ENCODE measurements at places on chromosomes 7 and 10.

DNA sequence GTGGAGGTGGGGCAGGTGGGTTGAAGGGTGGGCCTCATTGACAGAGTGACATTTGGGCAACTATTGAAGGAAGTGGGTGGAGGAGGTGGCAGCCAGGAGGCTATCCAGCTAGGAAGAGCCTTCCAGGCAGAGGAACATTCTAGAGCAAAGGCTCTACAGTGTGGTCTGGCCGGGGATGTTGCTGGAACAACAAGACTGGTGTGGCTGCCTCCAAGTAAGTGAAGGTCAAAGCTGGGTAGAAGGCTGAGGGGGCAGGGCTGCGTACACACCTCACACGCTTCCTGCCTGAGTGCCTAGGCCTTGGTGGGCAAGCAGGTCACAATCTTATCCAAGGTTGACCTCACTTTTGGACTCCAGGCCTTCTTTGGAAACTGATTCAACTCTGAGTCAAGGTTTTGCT lies 6.6 kb downstream of the CPA1 start:
- no peak for DNase-seq

GRCh38 chr7:84145892-84146291 lies 48.7 kb downstream of the SEMA3A start:
- DNase-seq, result no peak

DNA sequence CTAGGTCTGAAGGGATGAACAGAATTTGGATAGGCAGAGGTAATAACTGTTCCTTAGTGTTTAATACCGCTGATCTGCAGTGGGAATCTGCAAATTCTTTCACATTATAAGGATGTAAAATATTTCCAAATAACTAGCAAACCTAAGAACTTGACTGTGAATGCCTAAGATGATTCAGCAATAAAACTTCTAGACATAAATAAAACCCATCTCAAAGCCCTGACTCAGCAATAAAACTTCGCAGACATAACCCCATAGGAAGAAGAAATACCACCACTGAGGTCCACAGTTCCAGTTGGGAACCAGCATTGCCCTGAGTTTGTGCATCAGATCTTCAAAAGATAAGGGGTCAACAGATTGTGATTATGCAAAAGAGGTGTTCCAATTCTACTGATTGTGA lies 354.2 kb downstream of the GFRA1 start:
- DNase-seq, result no peak

DNA sequence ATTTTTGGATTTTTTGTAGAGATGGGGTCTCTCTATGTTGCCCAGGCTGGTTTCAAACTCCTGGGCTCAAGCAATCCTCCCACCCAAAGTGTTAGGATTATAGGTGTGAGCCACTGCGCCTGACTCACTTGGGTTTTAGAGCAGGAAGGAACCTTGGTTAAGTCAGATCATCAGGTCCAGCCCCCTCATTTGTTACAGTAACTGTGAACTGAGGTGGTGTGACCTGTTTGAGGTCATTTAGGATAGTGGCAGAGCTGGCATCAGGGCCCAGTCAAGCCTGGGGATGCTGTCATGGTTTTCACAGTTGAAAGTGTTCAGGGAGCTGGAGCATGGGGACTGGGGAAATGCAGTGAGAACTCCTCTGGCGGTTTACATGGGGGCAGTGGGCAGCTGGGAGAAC lies 159.6 kb downstream of the TAX1BP1 start:
- DNase-seq, result no peak

GRCh38 chr10:123043409-123043925 lies 34.7 kb downstream of the ACADSB start:
- peak; percentile 40 for DNase-seq

DNA sequence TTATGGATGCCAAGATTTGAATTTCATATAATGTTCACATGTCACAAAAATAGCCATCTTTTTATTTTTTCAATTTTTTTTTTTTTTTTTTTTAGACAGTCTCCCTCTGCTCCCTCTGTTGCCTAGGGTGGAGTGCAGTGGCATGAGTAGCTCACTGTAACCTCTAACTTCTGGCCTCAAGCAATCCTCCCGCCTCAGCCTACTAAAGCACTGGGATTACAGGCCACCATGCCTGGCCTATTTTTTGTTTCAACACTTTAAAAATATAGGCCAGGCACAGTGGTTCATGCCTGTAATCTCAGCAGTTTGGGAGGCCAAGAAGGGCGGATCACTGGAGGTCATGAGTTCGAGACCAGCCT lies 246.3 kb downstream of the SKIDA1 start:
- no peak for DNase-seq

- no peak for DNase-seq
These were observed 184.8 kb upstream of the GALNT17 start for GRCh38 chr7:70947181-70947580.

GRCh38 chr10:45001381-45002148 lies 842 bp downstream of the ZNF22 start:
- DNase-seq, result peak; percentile 77

DNA sequence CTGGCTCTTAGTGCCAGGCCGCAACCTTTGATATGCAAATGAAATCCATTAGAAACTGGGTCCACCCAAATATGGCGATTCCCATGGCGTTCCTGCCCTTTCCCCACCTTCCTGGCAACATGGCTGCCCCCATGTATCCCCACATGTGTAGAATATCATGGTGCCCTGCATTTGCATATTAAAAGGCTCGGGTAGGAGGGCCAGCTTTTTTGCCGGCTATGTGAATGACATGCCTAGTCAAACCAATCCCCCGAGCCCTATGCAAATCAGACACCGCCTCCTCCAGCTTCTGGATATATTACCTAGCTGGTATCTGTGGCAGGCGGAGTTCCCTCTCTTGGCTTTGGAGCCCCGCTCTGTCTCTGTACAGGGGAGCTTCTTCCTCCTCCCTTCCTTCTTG lies 18.3 kb downstream of the MMS19 start:
- no peak for DNase-seq

DNA sequence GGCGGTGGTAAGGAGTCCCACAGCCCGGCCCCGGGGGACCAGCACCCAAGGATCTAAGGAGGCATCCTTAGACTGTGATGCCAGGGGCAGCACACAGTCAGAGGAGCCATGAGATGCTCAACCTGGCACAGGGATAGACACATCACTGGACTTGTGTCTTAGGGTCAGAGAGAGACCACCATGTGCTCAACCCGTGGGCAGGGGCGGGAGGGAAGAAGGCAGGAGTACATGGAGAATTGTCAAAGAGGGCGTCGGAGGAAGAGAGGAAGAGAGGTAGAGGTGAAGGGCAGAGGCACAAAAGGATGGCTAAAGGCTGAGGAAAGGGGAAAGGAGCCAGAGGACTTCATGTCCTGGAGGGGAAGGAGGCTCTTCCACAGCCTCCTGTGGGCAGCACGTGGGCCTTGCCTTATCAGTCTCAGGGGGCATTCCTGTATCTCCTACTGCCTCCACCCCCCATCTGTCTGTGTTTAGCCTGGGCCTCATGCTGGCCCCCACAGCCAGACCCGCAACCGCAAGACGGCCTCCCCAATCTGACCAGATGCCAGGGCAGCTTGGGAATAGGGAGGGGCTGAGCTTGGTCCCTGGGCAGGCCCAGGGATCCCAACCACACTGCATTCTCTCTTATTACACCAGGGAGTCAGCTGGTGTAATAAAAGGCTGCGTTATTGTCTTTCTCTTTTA lies 2.2 kb downstream of the ADCY1 start:
- no peak for DNase-seq

- no peak for DNase-seq
These were observed 39.1 kb downstream of the GOLGA7B start for GRCh38 chr10:97888641-97889262.

DNA sequence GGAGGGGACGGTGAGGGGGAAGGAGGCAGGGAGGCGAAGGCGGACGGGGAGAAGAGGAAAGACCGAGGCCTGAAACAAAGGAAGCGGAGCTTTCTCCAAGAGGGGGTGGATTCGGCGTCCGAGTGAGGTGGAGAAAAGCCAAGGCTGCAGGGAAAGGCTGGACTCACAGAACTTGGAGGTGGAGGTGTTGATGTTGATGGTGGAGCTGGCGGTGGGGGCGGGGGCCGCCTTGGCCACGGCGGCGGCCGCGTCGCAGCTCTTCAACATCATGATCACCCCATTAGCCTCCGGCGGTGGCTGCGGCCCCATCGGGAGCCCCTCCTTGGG lies 578 bp downstream of the CACUL1 start:
- DNase-seq, result no peak

- DNase-seq, result no peak
These were observed 105.8 kb upstream of the NFE2L3 start for GRCh38 chr7:26046150-26046549.

DNA sequence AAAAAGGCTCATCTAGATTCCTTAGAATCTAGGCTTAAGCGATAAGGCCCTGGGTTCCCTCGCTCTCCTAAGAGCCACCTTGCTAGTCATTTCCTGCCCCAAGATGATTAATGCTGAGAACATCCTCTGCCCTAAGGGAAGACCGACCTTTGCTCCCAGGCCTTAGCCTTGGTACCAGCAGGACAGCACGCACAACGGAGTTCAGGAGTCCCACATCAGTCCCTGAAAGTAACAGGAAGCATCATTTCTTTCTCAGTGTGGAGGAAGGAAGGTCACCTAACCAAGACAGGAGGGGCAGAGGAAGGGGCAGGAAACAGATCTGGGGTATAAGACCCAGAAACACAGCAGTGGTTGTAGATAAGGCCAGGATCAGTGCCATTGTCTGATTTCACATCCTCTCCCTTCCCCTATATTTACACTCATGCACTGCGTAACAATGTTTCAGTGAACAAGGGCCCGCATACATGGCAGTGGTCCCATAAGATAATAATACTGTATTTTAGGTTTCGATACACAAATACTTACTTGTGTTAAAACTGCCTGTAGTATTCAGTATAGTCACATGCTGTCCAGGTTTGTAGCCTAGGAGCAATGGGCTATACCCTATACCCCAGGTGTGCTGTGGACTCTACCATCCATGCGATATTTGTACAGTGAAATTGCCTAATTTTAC lies 8.1 kb upstream of the FAM107B start:
- no peak for DNase-seq

DNA sequence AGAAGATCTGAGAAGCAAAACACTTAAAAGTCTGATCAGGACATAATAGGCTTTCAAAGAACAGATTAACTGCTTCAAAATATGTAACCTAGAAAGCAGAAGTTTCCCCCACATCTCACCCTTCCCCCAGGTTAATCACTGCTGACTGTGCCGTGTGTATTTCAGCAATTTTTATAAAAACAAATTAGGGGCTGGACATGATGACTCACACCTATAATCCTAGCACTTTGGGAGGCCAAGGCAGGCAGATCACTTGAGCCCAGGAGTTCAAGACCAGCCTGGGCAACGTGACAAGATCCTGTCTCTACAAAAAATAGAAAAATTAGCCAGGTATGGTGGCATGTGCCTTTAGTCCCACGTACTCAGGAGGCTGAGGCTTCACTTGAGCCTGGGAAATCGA lies 67.6 kb upstream of the GATA3 start:
- DNase-seq, result no peak

DNA sequence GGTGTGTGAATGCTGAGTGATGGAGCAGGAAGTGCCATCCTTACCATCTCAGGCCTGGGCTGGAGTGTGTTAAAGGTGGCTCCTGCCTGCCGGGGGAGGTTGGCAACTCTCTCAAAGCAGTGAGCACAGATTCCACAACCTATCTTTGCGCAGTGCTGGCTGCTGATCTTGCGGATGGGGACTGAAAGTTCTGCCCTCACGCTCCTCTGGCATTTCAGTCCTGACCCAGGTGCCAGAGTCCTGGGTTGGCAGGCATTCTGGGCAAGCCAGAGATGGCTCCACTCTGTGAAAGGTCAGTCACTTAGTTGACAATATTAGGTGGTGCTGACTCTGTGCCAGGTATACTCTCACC lies 315.5 kb downstream of the RPS24 start:
- no peak for DNase-seq

GRCh38 chr10:44397476-44398225 lies 12.8 kb upstream of the CXCL12 start:
- no peak for DNase-seq

DNA sequence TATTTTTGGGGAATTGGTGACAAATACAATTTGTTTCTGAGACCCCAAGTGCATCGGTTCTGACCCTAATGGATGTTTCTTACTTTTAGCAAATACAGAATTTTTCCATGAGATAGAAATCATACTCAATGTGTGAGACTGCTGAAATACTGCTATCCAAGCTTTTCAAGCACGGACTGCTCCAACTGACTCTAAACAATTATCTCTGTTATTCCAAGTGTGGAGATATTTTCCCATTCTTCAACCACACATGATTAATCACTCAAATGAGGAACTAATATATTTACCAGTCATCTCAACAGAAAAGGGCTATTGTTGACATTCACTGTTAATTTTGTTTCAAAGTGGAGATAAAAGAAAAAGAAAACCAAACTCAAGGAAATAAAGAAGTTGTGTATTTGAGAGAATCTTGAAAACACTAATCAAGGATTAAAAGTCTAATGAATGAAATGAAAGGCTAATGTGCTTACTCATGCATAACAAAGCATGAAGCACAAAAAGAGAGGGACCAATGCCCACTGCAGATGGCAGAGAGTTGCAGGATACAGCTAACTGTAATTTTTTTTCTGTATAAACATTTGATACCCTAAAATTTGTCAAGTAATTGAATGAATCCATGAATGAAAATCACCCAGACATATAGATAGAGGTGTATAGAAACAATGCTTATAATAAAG lies 423.6 kb downstream of the DGKB start:
- DNase-seq, result no peak

GRCh38 chr10:36183056-36183455 lies 541.0 kb upstream of the FZD8 start:
- no peak for DNase-seq

DNA sequence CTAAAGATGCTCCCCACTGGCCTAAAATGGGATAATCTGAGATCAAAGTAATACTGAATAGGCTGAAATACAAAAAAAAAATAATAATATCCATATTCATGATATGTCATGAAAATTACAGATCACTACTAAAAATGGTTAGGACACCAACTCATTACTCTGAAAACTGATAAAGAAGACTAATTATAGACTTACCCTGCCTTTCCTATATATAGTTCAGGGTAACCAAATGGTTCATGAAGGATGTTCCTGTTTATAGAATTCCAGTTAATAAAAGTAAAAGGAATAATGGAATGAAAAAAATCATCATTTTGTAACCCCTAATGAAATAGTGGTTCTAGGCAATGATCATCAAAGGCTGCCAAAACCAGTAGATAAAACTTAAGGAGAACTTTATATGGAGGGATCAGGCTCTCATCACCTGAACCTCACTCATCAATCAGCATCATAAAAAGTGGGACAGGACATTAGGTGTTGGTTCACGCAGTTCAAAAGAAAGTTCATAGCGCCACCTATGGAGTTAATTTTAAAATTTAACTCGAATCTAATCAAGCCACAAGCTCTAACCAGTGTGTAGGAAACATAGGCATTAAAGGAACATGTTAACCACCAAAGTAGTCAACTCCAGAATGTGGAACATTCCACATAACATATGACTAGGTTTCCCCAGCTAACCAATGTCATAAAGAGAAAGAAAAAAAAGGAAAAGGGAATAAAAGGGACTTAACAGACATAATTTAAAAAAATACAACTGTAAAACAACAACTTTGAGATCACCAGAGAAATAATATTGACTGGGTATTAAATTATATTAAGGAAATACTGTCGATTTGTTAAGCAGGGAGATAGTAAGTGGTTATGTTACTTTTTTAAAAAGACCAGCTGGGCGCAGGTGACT lies 35.7 kb downstream of the P4HA1 start:
- DNase-seq, result peak; percentile 5
